ENCODE measurements at places on chromosomes 16 and 17.

DNA sequence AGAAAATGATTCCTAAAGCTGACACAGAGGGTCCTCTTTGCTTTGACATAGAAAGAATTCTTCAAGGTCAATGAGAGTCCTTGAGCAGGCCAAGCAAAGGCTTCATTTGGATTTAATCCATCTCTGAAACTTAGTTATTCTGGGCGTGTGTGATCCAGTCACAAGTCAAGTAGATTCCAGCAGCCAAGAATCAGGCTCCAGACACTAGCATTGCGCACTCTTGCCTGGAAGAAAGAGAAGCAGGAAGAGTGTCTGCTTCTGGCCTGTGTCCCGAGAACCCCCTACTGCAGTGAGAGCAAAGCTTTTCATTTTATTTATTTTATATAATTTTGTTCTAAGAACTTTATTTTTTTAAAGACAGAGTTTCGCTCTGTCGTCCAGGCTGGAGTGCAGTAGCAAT lies 88.2 kb upstream of the CACNG5 start:
- no peak for DNase-seq

DNA sequence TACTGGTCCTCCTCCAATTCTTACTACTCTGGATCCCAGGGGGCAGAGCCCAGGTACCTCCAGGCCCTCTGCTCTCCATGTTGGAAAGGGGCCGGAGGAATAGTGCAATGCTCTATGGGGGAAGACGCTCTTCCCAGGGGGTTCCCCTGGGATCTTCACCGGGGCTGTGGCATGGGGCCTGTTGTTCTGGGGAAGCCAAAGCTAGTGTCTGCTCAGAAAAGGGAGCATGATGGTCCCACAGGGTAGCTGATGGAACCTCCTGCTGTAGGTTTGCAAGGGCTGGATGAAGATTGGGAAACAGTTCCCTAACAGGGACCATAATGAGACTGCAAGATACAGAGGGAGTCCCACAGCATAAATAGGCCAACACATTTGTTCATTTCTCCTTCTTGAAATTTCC lies 114.7 kb downstream of the IRX5 start:
- no peak for DNase-seq

DNA sequence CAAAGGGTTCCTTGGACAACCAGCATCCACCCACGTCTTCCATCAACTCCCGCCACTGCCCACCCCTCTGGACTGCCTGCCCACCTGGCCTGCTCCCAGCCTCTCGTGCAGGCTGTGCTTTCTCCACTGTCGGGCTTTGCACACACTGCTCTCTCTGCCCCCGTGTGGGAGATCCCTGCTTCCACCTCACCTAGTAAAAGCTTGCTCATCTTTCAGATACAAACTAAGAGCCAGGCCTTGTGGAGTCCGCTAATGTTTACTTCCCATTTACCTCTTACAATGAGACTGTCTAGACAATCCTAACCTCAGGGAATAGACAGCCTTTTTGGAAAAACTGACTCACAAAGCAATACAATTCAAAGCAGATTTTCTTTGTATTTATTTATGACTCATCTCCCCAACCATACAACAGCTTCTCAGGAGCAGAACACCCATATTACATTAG lies 67.6 kb downstream of the USP31 start:
- DNase-seq, result no peak

DNA sequence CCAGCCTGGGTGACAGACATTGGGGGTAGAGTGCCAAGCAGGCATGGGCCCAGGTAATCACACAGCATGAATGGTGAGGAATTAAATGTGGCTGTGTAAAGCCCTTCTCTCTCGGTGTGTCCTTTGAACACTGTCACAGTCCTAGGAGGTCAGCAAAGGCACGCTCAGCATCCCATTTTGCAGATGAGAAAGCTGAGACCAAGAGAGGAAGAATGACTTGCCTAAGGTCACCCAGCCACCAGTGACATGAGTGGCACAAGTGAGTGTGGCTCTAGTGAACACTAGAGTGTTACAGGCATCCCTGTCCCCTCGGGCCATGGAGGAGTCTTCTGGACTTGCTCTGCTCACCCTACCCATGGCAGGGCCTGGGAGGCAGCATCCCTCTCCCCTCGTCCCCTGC lies 10.7 kb downstream of the CTF1 start:
- DNase-seq, result no peak

Measured in suprapubic skin (tissue), 4 donors.